T-cell (primary cell): ENCODE measurements at places on chromosomes 12 and 14. TPM values are rescaled to one million over a fixed set of nuclear protein-coding genes. Genes with fewer than 3 reads are reported as not detected.

GRCh38 chr14:64683264-64683663, 21.0 kb upstream of the PLEKHG3 start:
- no peak for DNase-seq

GRCh38 chr14:84181072-84181471, 1348.9 kb upstream of the FLRT2 start:
- DNase-seq: no peak

- no peak for DNase-seq
Observed at GRCh38 chr14:40445020-40445419, 1012.8 kb upstream of the FBXO33 start.

Gene WDR89
- total RNA-seq: 26.3 TPM

GRCh38 chr14:68539241-68539737, 253.6 kb downstream of the ZFP36L1 start:
- DNase-seq: no peak

GRCh38 chr12:113891739-113892520, 74.2 kb downstream of the RBM19 start:
- DNase-seq: no peak

DNA sequence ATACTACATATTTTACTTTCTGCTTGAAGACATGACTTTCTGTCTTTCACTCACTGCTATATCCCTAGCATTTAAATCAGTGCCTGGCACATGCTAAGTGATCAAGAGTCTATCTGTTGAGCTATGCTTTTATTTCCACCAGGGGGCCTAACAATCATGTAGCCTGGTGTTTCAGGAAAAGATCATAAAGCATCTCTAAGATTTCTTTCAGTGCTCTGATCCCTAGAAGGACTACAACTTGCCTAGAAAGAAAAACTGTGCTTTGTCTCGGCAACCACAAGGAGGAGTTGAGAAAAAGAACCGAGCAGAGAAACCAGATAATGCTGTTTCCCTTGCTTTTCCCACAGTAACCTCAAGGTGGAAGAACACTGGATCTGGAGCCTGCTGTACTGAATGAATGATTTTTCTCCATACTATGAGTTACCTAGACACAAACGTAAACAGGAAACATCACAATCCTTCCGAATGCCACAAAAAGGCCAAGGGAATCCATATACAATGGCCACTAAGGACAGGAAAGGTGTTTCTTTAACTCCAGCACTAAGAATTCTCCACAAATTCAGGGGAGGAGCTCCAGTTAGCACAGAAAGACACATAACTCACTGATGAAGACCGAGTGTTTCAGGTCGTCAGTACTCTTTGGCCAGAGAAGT, 1.2 kb downstream of the CRY1 start:
- no peak for DNase-seq

DNA sequence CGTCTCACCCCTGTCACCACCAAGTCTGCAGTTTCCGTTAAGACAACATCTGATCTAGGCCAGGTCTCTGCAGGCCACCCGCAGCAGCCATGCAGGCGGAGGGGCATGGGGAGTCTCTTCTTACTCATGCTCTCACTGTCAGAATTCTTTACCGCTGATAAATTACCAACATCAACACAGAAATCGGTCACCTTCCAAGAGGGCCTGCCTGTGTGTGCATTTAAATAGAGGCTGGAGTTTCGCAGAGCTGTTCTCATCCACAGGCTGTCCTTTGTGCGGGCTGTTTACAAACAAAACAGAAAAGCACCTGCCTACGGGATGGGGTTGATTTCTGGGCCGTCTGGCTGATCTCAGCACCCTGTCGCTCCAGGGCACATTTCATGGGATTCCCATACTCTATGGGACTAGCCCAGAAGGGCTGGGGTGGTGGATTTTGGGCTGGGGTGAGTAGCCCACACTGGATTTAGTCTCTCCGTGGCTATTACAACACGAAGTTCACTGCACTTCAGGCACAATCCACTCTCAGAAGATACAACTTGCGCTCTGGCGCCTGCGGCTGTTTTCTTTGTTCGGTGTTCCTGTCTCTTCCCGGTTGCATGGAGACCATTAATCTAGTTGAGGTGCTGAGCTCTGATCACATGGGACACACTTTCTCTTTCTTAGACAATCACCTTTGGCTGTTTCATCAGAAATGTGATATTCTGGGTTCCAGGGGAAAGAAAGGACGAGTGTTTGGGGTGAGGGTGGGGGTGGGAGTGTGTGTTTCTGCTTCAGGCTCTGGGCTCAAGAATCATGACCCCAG, 331.1 kb downstream of the GLT1D1 start:
- DNase-seq: no peak

- no peak for DNase-seq
Observed at GRCh38 chr12:27966870-27967269, 5.7 kb downstream of the PTHLH start.
